Kidney epithelial cell (primary cell): ENCODE measurements at places on chromosomes 12 and 14.

DNA sequence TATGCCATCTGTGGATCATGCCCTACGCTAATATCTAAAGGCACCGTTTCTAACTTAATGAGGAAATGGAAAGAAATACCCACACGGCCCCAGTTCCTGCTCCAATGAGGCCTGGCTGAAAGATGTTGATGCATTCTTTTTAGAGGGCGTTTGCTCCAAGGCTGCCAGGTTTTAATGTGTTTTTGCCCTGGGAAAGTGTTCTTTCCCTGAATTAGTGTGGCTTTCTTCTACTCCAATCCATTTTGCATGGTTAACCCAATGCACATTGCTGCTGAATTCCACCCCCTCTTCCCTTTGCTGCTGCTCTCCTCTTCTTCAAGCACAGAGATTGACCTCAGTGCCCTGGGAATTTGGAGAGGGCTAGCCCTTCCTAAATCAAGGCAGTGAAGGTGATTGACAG lies 1.1 kb downstream of the MYF5 start:
- no peak for DNase-seq

DNA sequence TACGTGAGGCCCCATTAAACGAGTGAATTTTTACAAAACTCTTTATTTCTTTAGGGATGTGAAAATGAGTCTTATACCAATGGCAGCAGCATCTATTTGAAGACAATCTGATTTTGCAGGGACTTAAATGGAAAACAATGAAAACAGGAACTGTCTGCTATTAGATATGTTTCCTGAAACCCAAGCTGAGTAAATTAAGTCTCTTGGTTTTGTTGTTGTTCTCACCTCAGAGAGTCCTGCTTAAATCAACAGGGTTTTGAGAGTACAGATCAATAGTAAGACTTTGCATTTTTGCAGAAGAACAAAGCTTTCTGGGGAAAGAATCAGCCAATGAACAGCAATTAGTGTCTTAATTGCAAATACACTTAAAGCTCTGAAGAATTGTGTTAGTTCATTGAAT lies 39.1 kb upstream of the LGR5 start:
- DNase-seq, result no peak

- DNase-seq, result no peak
Measured at GRCh38 chr12:78229591-78230101, 399.0 kb downstream of the NAV3 start.

DNA sequence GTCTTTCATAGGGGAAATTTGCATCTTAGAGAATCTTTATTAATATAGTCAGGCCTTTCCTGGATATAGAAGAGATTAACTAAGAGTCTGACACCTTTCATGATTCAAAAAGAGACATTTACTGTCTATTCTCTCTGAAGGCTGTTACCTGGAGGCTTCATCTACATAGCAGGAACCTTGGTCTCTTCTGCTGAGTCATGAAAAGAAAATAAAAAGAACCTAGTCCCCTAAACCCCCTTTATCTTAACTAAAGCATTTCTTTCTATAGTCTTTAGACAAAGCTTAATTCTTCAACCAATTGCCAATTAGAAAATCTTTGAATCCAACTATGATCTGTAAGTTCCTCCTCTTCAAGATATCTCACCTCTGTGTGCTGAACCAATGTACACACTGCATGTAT lies 33.1 kb downstream of the RPS29 start:
- DNase-seq, result no peak

- no peak for DNase-seq
Measured at GRCh38 chr14:103007555-103007954, 49.8 kb downstream of the CDC42BPB start.
